ENCODE measurements at places on chromosomes 12 and 14.

DNA sequence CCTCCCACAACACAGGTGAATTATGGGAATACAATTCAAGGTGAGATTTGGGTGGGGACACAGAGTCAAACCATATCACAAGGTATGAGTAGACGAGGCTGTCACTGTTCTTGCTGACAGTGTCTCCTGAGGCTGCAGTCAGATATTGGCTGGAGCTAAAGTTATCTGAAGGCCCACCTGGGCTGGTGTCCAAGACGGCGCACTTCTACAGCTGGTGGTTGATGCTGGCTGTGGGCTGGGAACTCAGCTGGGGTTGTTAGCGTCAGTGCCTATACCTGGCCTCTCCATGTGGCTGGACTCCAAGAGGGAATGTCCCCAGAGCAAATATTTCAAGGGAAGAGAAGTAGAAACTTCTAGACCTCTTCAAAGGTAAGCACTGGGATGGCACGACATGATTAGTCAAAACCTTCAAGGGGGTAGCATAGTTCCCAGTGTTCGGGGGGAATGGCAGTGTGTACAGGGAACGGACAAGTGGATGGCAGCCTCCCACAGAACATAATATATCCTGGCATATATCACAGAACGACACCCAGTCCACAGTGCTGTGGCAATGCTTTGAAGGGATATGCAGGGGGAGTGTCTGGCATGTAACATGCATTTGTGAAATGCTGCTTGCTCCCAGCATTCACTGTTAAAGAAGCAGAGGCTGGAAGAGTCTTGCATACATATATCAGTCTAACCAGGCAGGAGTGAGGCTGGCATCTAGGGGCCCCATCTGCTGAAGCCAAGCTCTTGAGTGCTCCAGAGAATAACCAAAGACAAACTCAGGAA, 126.7 kb upstream of the RFLNA start:
- DNase-seq, result no peak

DNA sequence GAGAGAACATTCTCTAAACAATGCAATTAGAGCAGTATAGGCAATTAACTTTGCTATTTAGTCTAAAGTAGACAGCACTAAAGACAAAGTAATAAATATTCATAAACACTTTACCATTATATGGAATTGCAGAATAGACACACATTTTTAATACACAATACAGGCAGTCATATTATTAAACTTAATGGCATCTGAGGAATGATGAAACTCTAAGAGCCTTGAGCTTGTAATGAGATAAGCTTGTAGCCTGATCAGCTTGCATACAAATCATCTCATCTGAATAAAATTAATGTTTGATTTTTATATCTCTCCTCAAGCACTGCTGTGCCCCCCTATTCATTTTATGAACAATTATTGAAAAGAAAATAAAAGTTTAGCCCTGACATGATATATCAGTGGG, 107.6 kb downstream of the MGAT4C start:
- no peak for DNase-seq

- peak; percentile 37 for DNase-seq
These were observed 111.9 kb downstream of the LRRK2 start for GRCh38 chr12:40336573-40337199.

- no peak for DNase-seq
These were observed 10.3 kb upstream of the LGALS3 start for GRCh38 chr14:55118761-55119160.

- DNase-seq, result no peak
These were observed 64.2 kb downstream of the ADCK1 start for GRCh38 chr14:77864085-77864484.

GRCh38 chr12:117749431-117749830, 219.4 kb downstream of the KSR2 start:
- no peak for DNase-seq

DNA sequence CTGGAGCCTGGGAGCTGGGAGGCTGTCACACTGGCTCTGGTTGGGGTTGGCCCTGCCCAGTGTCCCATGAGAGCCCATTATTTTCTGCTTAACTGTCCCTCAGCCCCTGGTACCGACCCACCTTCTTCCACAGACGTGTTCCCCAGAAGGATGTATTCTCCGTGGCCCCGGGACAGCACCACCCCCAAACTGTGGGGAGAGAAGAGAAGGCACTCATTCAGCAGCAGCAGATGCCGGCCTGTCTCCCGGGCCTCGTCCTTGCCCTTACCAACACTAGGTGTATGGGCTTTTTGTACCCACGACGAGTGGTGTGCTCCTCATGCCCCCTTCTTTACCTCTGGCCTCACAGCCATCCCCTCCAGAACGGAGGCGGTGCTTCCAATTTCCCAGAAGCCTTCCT, 38.1 kb downstream of the LRTM2 start:
- no peak for DNase-seq

- no peak for DNase-seq
These were observed 96.6 kb downstream of the ZFP36L1 start for GRCh38 chr14:68696266-68696665.

- DNase-seq, result no peak
These were observed 23.8 kb upstream of the MBIP start for GRCh38 chr14:36344211-36344610.

DNA sequence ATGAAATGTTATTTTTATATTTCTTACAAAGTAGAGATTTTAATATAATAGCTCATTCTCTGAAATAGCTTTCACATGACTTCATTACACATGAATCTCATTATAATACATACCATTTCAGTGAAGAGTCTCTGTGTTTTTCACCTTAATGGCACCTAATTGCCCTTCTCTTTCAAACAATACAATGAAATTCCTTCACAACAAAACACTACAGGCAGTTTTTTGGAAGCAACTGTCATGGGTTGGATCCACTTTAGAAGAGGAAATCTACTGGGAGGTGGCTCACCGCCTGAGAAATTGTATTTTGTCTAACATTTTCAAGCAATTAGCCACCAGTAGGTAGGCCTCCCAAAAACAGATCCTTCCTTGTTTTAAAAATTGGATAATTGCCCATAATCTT, 40.3 kb upstream of the RGS6 start:
- DNase-seq, result no peak

DNA sequence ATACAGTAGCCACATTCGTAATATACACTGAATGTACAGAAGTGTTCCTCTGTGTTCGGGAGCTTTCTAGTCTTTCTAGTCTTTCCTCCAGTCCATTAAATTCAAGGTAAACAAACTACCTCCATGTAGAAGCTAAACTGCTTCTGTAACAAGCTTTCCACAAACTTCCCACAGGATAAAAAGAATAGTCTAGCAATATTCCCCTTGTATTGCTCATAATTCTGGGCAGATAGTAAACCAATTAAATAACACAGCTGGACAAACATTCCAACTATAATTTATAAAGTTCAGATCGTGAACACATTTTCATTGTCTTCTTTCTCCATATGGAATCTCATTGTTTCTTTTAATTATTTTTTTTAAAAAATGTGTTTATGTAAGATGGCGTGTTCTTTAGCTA, 307.2 kb downstream of the AEBP2 start:
- no peak for DNase-seq

- DNase-seq, result no peak
These were observed 29.5 kb downstream of the SPPL3 start for GRCh38 chr12:120874547-120875245.

GRCh38 chr12:252636-253035, 10.0 kb downstream of the SLC6A13 start:
- no peak for DNase-seq

DNA sequence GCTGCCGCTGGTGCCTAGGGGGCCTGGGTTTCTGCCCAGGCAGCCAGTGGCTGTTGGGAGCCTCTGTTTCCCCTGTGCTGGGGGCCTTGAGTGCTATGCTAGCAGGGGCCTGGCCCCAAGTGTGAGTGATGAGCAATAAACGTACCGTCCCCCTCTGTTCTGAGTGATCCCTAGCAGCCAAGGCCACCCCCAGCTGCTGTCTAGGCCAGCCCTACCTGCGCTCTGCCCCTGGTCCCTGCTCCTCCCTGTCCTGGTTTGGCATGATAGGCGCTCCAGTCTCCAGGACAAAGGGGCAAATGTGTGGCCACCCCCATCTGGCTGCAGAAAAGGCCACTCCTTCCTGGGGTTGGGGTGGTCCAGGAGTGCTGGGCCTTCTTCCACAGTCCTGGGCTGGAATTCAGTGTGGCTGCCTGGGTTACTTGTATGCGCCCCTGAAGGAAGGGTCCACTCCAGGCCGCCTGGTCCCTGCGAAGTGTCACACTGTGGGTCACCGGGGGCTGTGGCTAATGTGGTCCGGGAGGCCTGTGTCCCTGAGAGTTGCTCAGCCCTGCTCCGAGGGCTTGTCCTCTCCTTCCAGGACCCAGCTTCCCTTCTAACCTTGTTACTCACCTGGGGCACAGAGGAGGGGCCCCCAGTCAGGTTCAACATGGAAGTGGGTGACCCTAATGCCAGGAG, 7.0 kb downstream of the TRMT61A start:
- no peak for DNase-seq
